ENCODE measurements at places on chromosomes 11 and 22.
A peak's percentile ranks its signal among the peaks of the same experiment; 100 is the strongest.

GRCh38 chr11:125092669-125093068, 18.8 kb downstream of the TMEM218 start:
- no peak for DNase-seq

DNA sequence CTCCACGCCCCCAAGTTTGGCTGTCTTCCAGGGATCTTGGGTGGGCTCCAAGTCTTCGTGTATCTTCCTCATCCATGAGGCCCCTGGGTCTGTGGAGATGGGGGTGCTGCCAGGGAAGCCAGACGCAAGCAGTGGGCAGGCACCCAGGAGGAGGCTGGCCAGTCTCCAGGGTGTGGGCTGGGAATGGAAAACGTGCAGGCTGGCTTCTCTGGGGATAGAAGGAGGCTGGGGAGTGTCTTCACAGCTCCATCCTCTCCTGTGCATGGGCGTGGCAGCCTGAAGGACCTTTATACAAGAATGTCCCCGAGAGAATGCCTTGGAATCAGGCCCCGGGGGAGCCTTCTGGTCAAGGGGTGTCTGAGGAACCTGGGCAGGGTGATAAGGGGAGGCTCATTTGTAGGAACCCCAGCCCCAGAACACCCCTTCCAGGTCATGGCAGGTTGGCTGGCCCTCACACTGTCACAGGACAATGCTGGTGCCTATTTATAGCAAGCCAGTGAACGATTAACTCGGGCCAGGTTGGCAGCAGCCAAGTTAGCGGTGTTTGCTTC, 14.0 kb downstream of the SGSM1 start:
- no peak for DNase-seq

GRCh38 chr22:41996826-41997225, 1.8 kb upstream of the WBP2NL start:
- DNase-seq, result no peak

- DNase-seq, result no peak
Observed at GRCh38 chr11:93840981-93841380, 9.4 kb downstream of the VSTM5 start.

- no peak for DNase-seq
Observed at GRCh38 chr22:38554281-38554680, 15.7 kb downstream of the DMC1 start.

DNA sequence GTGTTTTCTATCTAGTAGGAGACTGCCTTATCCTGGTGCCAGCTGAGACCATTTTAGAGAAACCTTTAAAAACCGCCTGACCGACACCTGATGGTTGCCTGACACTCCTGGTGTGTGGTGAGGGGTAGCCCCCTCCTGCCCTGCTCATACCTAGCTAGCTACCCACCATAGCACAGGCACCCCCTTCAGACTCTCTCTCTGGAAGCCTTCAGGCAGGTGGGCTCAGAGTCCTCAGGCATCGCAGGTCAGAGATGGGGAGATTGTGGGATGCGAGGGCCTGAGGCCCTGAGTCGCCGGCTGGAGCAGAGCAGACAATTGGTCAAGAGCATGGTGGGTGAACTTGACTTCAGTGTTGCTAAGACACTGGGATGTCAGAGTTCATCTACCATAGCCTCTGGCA, 424.6 kb downstream of the BRD1 start:
- DNase-seq, result no peak

DNA sequence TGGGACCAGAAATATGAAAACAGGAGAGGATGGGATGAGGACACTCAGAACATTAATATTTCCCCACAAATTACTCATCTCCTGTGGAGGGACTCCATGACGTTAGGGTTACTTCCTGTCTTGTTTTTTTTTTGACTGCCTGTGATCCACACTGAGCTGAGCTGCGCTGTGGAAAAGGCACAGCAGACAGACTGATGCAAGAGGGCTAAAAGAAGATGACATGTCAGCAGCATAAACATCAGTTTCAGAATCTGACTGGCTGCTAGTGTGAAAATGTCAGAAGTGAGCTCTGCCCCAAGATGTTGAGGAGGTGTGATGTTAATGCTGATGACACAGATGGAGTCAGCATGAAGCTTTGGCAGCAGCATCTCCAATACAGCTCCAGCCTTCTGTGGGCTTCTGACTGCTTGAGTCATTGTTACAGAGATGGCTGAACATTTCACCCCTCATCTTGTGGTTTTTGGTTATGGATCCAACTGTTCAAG, 286.8 kb downstream of the BLID start:
- no peak for DNase-seq

- DNase-seq, result no peak
Observed at GRCh38 chr11:65615950-65616574, 486 bp downstream of the PCNX3 start.

- peak; percentile 97 for DNase-seq
Observed at GRCh38 chr11:95152876-95153856, 63.5 kb downstream of the ENDOD1 start.

GRCh38 chr11:105181100-105181499, 41.5 kb upstream of the CARD18 start:
- no peak for DNase-seq

GRCh38 chr11:73217131-73217809, 811 bp upstream of the P2RY2 start:
- no peak for DNase-seq

DNA sequence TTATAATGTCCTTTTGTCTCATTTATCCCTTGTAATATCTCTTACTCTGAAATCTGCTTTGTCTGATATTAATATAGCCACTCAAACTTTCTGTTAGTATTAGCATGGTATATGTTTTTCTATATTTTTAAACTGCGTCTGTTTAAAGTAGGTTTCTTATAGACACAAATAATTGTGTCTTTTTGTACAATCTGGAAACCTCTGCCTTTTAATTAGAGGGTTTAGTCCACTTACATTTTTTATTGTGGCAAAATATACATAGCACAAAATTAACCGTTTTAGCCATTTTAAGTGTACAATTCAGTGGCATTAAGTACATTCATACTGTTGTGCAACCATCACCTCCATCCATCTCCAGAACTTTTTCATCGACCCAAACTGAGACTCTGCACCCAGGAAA, 28.6 kb downstream of the PARVG start:
- DNase-seq, result no peak

GRCh38 chr22:50019316-50019715, 6.8 kb upstream of the IL17REL start:
- DNase-seq, result no peak

DNA sequence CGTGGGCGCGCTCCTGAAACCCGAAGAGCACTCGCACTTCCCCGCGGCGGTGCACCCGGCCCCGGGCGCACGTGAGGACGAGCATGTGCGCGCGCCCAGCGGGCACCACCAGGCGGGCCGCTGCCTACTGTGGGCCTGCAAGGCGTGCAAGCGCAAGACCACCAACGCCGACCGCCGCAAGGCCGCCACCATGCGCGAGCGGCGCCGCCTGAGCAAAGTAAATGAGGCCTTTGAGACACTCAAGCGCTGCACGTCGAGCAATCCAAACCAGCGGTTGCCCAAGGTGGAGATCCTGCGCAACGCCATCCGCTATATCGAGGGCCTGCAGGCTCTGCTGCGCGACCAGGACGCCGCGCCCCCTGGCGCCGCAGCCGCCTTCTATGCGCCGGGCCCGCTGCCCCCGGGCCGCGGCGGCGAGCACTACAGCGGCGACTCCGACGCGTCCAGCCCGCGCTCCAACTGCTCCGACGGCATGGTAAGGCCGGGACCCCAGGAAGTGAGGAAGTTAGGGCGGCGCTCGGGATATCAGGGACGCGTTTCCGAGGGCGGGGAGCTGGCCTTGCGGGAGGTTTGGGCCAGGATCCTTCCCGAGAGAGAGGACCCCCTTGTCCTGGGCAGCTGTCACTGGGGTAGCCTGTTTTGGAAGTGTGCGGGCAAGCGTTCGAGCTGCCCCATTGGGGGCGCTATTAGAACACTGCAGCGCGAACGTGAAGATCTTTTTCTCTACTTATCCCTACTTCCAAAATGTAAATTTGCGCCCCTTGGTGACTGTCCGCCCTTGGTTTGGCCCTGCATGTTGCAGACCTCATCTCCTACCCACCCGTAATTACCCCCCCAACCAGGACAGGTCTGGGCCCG, 796 bp downstream of the MYOD1 start:
- no peak for DNase-seq

GRCh38 chr11:1234771-1235305, 12.0 kb downstream of the MUC5B start:
- DNase-seq, result no peak

DNA sequence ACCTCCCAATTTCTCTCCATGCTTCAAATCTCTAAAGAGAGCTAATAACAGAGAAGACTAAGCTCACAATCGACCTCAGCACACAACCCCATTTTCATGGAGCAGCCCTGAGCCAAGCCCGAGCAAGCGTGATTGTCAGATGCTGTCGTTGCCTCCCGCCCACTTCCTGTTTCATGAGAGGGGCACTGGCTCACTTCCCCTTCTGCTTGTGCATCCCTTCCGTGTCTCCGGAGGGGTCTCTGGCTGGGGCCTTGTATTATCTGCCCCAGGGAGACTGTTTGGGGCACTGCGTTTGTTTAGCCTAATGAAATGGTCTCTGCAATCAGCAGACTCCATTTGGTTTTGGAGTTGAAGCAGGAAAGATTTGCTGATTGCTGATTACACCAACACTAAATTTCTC, 181.3 kb upstream of the SEZ6L start:
- DNase-seq, result no peak

DNA sequence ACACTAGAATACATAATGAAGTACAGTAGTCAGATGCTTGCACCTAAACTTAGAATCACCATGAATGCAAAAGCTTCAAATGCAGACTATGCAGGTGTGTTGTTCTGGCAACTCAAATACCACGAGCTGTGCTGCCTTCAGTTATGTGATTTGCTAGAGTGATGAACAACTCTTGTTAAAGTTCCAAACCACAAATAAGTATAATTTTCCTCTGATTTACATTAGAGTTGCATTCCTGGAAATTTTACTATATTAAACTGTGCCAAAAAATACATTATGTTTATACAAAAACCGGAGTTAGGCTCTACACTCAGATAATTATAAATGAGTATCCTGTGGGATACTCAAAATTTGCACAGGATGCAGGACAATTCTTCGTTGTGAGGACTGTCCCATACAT, 3.0 kb downstream of the TMEM218 start:
- DNase-seq, result no peak

GRCh38 chr11:123258877-123259276, 63.8 kb upstream of the CLMP start:
- DNase-seq, result no peak

DNA sequence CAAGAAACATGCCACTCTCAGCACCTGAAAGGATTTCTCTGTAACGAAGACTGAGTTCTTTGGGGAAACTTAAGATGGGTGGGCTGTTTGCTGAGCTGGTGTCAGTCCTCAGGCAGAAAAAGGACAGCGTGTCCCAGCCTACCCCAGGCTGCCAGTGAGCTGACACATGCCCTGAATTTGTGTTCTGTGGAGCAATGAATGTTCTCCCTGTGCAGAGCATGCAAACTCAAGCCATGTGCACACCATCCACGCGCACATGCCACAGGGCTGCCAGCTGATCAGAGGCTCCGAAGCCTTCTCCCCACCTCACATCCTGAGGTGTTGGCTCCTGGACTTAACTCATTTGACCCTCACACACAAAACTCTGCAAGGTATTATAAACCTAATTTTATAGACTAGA, 104.9 kb downstream of the KCNC1 start:
- DNase-seq, result no peak

DNA sequence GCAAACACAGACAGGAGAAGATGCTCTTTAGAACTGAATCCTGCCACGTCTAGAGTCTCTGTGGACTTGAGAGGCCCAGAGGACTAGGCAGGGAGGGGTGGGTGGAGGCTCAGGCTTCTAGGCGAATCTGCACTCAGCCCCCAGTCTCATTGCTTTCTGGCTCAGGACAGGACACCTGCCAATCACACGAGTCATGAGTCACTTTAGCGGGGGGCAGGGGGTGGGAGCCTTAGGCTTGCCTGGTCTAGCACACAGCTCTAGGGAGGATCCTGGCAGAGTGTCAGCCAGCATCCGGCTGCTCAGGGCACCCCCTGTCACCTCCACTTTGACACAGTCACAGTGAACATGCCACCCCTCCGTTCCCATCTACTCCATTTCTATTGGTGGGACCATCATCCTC, 167.7 kb downstream of the CEP164 start:
- no peak for DNase-seq

GRCh38 chr11:131235328-131236298, 134.8 kb upstream of the NTM start:
- DNase-seq, result no peak

GRCh38 chr11:88040148-88040496, 135.1 kb downstream of the RAB38 start:
- no peak for DNase-seq

DNA sequence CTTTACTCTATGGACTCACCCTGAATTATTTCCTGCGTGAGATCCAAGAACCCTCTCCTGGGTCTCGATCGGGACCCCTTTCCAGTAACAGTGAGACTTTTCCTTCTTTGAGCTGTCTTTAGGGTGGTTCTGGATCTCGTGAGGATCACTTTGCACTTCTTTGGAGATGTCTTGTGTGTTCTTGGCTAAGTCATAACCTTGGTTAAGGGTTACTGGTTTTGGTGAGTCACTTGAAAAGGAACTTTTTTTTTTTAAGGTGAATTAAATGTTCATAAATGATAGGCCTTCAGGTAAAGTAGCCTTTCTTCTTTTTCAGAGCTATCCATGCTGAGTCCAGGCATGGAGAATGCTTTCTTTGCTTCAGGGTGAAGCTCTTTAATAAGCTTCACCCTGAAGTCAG, 19.4 kb upstream of the GSTP1 start:
- no peak for DNase-seq

DNA sequence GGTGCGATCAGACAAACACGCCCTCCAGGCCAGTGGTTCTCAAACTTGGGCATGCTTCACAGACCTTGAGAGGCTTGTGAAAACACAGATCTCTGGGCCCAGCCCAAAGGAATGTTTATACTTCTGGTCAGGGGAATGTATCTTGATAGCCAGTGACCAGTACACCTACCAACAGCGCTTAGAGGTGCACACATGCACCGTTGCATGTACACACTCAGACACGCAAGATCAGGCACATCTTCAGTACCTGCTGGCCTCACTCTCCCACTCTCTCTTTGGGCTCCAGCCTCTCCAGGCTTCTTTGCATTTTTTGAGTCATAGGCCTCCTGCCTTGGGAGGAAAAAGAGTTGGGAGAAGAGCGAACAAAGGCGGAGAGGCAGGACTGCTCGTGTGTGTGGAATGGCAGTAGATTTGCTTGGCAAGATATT, 11.7 kb upstream of the FXYD6 start:
- no peak for DNase-seq

DNA sequence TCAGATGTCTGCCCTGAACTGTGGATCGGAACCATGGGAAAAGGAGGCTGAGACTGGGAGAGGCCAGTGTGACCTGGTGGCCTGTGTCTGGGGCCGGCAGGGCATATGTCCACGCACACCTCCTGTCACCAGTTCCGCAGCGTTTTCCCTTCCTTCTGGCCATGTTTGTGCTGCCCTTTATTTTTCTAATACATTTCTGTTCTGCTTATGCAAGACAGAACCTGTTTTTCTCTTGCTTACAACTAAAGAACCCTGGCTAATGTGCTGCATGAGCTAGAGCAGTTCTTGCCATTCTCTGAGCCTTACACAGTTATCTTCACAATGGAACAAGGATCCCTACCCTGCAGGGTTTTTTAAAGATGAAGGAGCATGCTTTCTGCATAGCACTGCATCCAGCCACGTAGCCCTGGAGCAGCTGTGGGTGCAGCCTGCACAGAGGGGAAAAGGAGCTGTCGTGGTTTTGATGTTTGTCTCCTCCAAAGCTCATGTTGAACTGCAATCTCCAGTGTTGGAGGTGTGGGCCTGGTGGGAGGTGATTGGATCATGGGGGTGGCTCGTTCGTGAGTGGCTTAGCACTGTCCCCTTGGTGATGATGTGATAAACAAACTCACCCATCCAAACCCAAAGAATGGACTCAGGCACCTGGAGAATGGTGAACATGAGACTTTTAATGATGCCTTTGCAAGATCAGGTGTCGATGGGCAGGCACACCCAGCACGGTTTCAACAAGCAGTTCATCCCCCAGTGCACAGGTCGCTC, 84.8 kb upstream of the SHANK2 start:
- DNase-seq, result no peak

Measured in hematopoietic multipotent progenitor cell treated with erythropoietin and hydrocortisone succinate and interleukin-3 and kit ligand, for 15 days (in vitro differentiated cells).